ENCODE measurements at places on chromosomes 12 and 14. TPM values are rescaled to one million over a fixed set of nuclear protein-coding genes. Genes with fewer than 3 reads are reported as not detected.

The CCDC177 gene
- not detected for total RNA-seq

The MANSC4 gene
- not detected for total RNA-seq

The SIRT4 gene
- 1.4 TPM for total RNA-seq

The TESPA1 gene
- total RNA-seq, result not detected

The KRT5 gene
- total RNA-seq, result 0.69 TPM

The CDKL1 gene
- total RNA-seq, result 5.4 TPM

The GRIP1 gene
- 2.9 TPM for total RNA-seq

The CLEC9A gene
- not detected for total RNA-seq

The MSRB3 gene
- total RNA-seq, result 23.3 TPM

The PTPRO gene
- total RNA-seq, result not detected

The MDGA2 gene
- 13.3 TPM for total RNA-seq

The CABP1 gene
- not detected for total RNA-seq

The TEX52 gene
- not detected for total RNA-seq

The GARIN6 gene
- not detected for total RNA-seq

The FGF6 gene
- not detected for total RNA-seq

The TAS2R7 gene
- not detected for total RNA-seq

The JAG2 gene
- total RNA-seq, result 0.15 TPM

The TSPAN19 gene
- 0.33 TPM for total RNA-seq

The DLK1 gene
- total RNA-seq, result under 0.01 TPM

The LGMN gene
- 93.0 TPM for total RNA-seq

The ESRRB gene
- not detected for total RNA-seq

The LTBR gene
- 138 TPM for total RNA-seq

The VSIG10 gene
- total RNA-seq, result 24.5 TPM

The MTHFD1 gene
- 46.1 TPM for total RNA-seq

The DCN gene
- 14.9 TPM for total RNA-seq

The MGP gene
- total RNA-seq, result not detected

The EEA1 gene
- total RNA-seq, result 10.7 TPM

The RNF34 gene
- total RNA-seq, result 38.5 TPM

The PLA2G1B gene
- not detected for total RNA-seq

The PLEKHH1 gene
- 48.9 TPM for total RNA-seq

The MAP3K9 gene
- 2.0 TPM for total RNA-seq

The AQP2 gene
- not detected for total RNA-seq

The TBX3 gene
- total RNA-seq, result 0.34 TPM

The OR6S1 gene
- total RNA-seq, result not detected

The SLC6A15 gene
- total RNA-seq, result 62.9 TPM

The RHOJ gene
- total RNA-seq, result 45.8 TPM

The B4GALNT1 gene
- 11.7 TPM for total RNA-seq

The TAS2R19 gene
- total RNA-seq, result 3.9 TPM

The C12orf50 gene
- total RNA-seq, result not detected

The RIPK3 gene
- total RNA-seq, result 3.7 TPM

The IL31 gene
- total RNA-seq, result not detected

The RD3L gene
- total RNA-seq, result not detected

The CLEC4A gene
- 0.31 TPM for total RNA-seq

The COX8C gene
- not detected for total RNA-seq

The SPIC gene
- total RNA-seq, result not detected

The CCDC196 gene
- total RNA-seq, result not detected

The TARBP2 gene
- total RNA-seq, result 79.3 TPM

The TMEM119 gene
- 0.46 TPM for total RNA-seq

The GALNT16 gene
- total RNA-seq, result not detected

The WNT5B gene
- 0.33 TPM for total RNA-seq

The LHX5 gene
- total RNA-seq, result not detected

The C14orf180 gene
- not detected for total RNA-seq

Data from melanocyte of skin (primary cell).